ENCODE measurements at places on chromosomes 3 and 15.

DNA sequence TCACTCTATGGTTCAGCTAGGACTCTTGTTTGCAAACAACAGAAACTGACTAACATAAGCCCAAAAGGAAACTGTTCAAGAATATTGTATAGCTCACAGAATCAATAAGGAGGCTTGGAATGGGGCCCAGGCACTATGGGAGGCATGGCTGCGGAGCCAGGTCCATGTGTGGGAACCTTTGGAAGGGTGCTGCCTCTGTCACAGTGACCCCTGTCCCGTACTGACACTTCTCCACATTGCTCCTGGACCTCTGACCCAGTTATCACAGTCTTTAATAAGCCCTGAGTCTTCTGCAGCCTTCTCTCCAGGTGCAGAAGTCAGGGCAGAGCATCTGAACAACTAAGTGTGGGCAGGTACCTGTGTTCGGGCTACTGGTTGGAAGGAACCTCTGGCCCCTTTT is 121.8 kb downstream of the ITPR1 start:
- peak; percentile 26 for DNase-seq

DNA sequence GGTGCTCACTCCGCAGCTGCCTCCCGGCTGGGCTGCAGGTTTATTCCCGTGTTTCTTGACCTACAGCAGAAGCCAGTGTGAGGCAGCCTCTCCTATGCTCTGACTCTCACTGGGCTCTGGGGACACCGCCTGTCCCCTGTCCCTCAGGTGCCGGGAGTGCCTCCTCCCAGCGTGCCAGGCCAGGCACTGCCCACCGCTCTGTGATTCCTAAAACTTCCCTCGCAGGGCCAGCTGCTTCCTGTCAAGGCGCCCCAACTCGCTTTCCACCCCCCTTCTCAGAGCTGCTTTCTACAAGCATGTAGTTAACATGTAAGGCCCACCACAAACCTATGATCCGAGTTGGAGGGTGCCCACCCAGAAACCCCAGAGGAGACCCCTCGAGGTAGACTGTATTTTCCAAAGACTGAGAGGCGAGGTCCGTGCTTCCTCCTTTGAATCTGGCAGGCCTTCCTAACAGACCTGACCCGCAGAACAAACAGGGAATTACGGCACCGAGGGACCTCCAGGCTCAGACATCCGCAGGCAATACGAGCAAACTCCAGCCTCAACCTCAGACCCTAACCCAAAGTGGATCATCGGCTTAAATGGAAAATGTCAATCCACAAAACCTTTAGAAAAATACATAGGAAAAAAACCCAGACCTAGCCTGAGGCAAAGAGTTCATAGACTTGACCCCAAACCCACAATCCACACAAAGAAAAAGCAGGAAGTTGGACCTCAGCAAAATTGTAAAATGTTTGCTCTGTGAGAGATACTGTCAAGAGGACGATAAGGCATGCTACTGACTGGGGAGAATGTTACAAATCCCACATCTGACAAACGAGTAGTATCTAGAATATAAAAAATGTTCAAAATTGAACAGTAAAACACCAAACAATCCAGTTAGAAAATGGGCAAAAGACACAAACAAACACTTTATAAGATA is 121.3 kb upstream of the IQSEC1 start:
- DNase-seq: peak; percentile 84

- no peak for DNase-seq
These were observed 8.4 kb downstream of the TMOD3 start for GRCh38 chr15:51837792-51838251.

GRCh38 chr15:38069511-38070011 is 135.1 kb downstream of the TMCO5A start:
- no peak for DNase-seq

DNA sequence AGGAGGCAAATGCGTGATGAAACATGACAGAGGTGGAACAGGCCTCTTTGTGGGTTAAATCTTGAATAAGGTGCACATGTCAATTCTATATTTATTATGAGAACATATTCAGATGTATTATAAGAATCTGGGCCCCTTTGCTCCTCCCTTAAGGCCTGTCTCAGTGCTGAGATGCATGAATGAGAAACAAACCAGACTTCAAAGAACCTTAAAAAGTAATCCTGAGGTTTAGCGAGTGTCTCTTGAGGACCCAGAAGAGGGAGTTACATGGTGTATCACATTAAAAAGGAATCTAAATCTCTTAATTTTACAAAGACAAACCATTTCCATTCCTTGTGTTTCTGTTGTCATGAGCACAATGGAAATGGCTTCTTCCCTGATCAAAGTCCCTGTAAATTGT is 170.9 kb upstream of the TBC1D5 start:
- no peak for DNase-seq

DNA sequence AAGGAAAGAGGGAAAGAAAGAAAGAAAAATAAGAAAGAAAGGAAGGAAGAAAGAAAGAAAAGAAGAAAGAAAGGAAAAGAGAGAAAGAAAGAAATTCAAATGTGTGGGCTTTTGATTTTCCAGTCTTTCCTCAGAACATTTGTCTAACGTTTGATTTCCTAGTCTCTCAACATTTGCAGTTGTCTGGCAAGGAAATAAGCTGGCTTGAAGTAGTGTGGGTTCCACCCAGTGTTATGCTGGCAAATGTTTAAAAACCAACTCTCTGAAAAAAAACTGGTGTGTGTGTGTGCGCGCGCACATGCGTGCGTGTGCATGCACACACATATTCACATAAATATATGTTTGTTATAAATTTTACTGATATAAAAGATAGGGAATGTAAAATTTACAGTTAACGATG is 54.6 kb upstream of the C3orf49 start:
- DNase-seq: no peak

DNA sequence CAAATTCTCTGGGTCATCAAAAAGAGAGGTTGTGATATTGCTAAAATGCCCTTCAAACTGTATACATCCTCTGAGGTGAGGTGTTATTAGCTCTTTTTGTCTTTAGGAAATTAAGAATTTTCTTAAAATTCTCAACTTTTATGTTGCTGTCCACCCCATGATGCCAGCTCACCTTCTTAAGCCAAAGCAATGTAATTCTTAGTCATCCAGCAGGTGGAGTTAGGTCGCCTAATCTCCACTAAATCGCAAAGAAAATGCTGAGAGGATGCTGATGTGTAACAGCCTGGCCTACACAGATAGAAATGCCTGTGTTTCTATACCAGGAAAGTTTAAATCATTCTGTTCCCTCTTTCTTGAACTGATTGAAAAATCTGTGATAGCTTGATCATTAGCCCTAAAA is 770.2 kb upstream of the ALCAM start:
- DNase-seq: peak; percentile 10

- peak; percentile 71 for DNase-seq
These were observed 829 bp upstream of the SKIL start for GRCh38 chr3:170356596-170357175.

- no peak for DNase-seq
These were observed 172.1 kb upstream of the LRRN1 start for GRCh38 chr3:3627114-3627513.

DNA sequence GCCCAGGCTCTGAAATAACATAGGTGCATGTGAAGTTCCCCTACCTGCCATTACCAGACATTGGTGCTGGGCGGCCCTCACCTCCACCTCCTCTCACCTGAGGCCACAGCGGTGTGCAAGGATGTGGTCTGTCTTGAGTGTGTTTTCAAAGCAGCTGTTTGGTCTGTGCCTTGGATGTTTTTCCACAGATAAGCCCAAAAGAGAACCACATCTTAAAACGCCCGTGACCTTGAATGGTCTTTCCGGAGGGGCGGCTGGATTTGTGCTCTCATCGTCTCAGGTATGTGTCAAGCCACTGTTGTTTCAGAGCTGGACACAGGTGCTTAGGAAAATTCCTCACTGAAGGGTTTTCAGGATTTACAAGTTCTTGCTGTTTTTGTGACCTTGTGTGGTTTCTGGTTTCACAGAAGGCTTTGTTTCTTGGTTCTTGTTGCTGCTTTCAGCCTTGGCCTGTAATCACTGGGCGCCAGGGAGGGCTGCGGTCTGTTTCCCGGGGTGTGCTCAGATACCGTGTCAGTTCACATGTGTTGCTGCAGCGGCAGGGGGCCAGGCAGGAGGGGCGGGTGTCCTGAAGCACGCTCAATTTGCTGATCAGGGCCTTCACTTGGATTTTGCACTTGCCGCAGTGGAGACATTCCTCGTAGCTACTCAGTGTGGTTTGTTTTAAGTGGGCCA is 128.4 kb downstream of the IGF1R start:
- no peak for DNase-seq

GRCh38 chr3:48656061-48656840 is 6.4 kb downstream of the CELSR3 start:
- DNase-seq: peak; percentile 98

DNA sequence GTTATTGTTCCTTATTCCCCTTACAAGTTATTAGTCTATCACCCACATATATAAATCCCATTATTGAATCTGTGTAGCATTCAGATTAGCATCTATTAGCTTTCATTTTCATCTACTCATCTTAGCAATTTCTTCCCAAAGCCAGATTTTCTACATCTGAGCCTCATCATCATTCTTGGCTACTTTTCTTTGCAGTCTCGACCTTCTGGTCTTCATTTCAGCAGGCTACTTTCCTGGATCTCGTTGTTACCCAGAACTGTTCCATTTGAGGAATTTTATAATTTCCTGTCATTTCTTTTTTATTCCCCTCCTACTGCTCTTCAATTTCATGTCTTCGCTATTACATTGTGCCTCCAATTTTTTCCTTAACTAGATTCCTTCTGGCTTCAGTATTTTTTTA is 51.8 kb downstream of the SPRED1 start:
- no peak for DNase-seq

DNA sequence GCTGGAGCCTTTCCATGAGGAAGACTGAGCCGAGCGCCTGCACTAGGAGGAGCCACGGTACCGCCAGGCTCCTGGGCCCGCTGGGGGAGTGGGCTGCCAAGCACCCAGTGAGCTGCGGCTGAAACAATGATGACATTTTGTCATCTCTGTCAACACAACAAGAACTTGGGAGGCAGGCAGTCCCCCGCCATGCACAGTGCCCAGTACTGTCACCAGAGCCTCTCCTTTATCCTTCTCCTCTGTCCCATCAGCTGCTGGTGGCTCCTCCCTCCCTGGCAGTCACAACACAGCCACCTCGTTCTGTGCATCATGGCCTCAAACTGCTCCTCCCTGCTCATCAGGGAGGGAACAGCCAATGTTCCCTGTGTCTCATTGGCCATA is 34.0 kb upstream of the PCSK6 start:
- DNase-seq: no peak

GRCh38 chr15:72063186-72063585 is 54.8 kb downstream of the MYO9A start:
- no peak for DNase-seq

GRCh38 chr3:104198131-104198530 is 1168.6 kb upstream of the ALCAM start:
- DNase-seq: no peak

- no peak for DNase-seq
These were observed 402.1 kb upstream of the MCTP2 start for GRCh38 chr15:93829115-93829870.

DNA sequence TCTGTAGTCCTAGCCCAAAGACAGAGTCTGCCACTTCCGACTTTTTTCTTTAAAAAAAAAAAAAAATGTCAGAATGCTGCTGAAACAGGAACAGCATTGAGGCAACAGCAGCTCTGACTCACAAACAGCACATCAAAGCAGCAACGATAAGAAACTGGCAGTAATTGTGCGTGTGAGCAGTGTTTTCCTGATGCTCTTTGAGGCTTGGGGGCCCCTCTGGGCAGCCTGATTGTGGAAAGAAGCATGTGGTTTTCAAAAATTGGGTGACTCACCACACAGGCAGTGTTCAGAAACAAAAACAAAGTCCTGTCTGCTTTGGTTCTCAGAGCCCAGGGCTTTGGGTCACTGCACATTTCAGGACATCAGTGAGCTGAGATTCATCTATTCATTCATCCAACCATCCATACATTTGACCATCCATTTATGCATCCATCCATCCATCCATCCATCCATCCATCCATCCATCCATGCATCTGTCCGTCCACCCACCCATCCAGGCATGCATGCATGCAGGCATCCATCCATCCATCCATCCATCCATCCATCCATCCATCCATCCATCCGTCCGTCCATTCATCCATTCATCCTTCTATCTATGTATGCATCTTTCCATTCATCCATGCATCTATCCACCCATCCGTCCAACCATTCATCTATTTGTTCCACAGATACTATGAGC is 308.4 kb downstream of the RPLP1 start:
- DNase-seq: no peak

DNA sequence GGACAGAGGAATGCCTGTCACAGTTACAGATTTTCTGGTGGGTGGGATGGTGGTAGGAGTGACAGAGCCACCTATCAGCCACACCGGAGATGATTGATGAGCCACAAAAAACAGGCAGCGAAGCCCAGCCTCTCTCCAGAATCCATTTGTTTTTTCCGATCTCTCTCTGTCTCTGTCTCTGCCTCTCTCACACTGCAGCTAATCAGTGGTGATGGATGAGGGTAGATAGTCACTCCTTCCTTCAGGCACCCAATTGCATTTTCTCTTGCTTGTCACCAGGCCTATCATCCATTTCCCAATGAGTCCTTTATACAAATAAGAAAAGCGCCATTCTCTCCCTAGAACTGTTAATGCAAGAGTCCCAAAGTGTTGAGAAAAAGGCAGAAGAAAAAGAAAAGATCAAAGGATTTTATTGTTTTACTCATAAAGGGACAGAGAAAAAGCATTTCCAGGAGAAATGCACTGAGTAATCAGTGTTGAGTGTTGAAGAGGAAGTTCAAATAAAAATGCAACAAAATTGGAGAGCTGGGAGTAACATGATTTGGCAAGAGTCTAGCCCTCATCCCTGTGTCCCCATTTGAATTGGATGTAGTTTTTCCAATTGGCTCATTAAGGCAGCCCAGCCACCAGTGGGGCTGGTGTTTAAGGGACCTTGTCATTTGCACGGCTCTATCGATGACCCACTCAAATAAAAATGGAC is 1089.3 kb downstream of the TUSC7 start:
- DNase-seq: no peak

GRCh38 chr3:123046262-123047061 is 18.9 kb upstream of the SEMA5B start:
- DNase-seq: no peak

DNA sequence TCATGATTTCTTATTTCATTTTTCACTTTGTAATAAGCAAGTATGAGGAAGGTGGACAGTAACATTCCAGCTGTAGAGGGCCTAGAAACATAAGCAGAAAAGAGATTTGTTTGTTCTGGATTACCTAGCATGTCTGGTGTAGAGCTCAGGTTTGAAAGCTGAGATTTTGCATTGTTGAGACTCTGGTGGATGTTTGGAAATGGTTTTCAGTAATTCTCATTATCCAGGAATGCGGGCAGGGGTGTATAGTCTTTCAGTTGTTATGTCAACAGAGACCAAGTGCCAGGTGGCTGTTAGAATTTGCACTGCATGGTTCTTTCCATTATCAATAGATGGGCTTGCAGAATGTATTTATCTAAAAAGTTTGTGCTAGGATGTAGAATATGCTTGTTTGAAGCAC is 10.9 kb downstream of the GPD1L start:
- no peak for DNase-seq

DNA sequence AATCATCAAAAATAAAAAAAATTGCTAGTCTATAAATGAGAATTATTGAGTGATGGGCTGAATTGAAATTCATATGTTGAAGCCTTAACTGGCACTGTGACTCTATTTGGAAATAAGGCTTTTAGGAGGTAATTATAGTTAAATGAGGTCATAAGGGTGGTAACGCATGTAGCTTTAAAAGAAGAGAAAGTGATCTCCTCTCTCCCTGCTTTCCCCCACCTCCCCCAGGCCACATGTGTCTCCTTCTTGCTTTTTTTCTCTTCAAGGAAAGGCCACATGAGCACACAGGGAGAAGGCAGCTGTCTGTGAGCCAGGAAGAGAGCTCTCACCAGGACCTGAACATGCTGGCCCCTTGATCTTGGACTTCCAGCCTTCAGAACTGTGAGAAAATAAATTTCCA is 48.2 kb upstream of the ARPP19 start:
- no peak for DNase-seq
